NCI-H1092 (cell line): ENCODE measurements at places on chromosomes 3 and 15.

GRCh38 chr15:100559330-100559729, 30.6 kb upstream of the CERS3 start:
- no peak for DNase-seq

GRCh38 chr15:22992024-22992326, 11.8 kb upstream of the CYFIP1 start:
- DNase-seq: no peak

GRCh38 chr3:156643729-156644389, 30.5 kb upstream of the TIPARP start:
- DNase-seq: no peak

DNA sequence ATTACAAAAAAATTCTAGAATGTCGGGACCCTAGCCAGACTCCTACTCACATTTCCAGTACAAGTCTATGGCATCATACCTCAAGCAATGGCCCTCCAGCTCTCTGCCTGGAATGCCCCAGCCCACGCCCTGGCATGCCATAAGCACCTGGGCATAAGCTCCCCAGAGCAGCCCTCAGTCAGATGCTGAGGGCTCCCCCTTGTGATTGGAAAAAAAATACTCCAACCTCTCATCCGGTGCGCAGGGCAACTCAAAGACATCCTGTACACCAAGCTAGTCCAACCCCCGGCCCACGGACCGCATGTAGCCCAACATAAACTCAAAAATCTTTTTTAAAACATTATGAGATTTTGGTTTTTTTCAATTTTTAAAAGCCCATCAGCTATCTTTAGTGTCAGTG, 115.4 kb downstream of the NEK10 start:
- no peak for DNase-seq

- no peak for DNase-seq
These were observed 110.6 kb downstream of the ABI3BP start for GRCh38 chr3:100882571-100882984.

DNA sequence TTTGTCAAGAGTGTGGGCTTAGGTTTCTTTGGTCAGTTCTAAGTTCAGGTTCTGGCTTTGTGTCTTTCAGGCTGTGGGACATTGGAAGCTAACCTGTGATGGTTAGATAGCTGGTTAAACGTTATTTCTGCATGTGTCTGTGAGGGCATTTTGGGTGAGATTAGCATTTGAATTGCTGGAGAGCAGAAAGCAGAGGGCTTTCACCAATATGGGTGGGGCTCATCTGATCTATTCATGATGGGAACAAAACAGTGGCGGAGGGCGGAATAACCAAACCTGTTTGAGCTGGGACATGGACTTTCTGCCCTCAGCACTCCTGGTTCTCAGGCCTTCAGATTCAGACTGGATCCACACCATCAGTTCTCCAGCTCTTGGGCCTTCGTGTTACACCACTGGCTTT, 195.4 kb downstream of the KLF13 start:
- DNase-seq: no peak

- DNase-seq: no peak
These were observed 9.4 kb downstream of the NAA50 start for GRCh38 chr3:113736548-113737089.

- peak; percentile 30 for DNase-seq
These were observed 6.0 kb downstream of the MUC13 start for GRCh38 chr3:124928333-124929202.

- no peak for DNase-seq
These were observed 553.8 kb upstream of the SGO1 start for GRCh38 chr3:20739814-20740213.

GRCh38 chr3:133880287-133880686, 15.4 kb downstream of the RAB6B start:
- no peak for DNase-seq

- DNase-seq: no peak
These were observed 16.5 kb downstream of the KCTD6 start for GRCh38 chr3:58508437-58508836.

- peak; percentile 61 for DNase-seq
These were observed 478.7 kb downstream of the MFSD1 start for GRCh38 chr3:159280386-159281191.

DNA sequence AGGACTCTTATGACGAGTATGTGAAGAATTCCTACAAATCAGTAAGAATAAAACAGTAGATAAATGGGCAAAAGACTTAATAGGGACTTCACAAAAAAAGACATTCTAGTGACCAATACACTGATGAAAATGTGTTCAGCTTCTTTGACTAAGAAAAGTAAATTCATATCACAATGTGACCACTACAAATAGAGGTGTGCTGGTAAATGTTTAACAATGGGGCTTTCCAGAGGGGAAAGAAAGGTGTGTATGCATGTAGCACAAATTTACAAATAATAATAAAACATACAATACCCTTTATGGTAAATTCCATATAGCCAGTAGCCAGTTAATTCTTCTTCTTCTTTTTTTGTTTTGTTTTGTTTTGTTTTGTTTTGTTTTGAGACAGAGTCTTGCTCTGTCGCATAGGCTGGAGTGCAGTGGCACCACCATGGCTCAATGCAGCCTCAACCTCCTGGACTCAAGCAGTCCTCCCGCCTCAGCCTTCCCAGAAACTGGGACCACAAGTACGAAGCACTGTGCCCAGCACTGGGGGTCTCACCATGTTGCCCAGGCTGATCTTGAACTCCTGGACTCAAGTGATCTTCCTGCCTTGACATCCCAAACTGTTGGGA, 17.5 kb upstream of the NMD3 start:
- no peak for DNase-seq

DNA sequence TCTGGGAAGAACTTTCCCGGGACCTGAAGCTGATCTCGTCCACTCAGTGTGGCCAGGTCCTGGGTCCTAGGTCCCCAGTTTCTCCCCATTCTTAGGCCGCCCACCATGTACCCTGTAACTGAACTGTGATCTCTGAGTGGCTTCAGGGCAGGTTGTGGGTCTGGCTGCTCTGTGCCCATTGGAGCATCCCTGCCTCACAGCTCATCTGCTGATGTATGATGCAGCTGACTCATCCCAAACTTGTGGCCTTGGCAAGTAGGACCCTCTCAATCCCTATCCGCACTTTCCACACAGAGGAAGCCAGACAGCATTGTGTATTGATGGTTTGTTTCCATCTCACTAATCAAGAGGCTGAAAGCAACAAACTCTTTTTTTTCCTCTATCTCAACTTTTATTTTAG, 69.1 kb upstream of the XCR1 start:
- DNase-seq: no peak

DNA sequence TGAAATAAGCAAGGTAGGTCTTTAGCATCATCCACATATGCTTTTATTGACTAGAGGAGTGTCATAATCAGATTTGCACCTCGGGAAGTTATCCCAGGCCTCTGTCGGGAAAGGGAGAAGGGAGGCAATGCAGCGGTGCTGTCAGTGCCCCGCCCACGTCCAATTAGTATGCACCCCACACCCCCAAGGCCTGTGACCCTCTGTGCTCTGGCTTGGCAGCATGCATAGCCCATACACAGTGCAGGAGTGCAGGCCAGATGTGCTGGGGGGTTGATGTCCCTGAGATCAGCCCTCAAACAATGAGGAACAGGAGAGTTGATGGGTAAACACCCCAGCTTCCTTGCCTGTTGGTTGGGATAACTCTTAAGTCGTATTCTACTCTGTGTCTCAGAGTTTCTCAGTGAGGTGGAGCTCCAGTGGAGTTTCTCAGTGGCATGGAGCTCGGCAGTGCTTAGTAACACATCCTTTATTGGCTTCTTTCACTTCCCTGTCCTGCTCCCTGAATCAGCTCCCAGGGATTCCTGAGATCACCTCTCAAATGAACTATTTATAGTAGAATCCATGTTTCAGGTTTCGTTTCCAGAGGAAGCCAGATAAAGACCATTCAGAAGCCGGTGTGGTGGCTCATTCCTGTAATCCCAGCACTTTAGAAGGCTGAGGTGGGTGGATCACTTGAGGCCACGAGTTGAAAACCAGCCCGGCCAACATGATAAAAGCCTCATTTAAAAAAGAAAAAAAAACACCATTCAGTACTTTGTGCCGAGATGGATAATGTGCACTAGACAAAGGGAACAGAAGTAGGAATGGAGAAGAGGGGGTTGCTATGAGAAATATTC, 26.7 kb upstream of the NDUFB4 start:
- DNase-seq: no peak

DNA sequence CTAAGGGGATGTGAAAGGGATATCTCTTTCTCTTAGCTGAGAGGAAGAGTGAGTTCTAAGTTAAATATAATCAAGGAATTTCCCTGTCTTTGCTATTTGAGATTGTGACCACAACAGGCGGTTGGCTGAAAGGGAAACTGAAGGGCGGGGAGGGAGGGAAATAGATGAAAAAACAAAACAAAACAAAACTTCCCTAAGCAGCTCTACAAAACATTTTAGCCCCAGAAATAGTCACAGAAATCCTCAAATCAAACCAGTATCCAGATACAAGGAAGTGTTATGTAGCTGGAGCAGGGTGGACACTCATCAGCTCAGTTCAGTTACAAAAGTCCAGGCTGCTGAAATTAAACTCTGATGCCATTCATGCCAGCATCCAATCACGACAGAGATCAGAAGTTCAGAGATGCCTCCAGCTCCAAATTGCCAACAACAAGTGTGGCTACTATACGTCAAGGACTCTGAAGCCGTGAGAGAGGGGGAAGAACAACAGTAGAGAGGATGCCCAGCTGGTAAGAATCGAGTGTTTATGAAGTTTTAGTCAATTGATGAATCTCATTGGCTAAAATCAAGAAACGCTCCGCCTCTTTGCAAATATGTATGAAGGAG, 319 bp upstream of the TP63 start:
- DNase-seq: no peak

- DNase-seq: no peak
These were observed 4.0 kb upstream of the A4GNT start for GRCh38 chr3:138136201-138136600.

GRCh38 chr3:12947504-12948369, 106.4 kb upstream of the RPL32 start:
- DNase-seq: no peak

- DNase-seq: no peak
These were observed 8.9 kb downstream of the SEMA5B start for GRCh38 chr3:123018683-123019082.

- no peak for DNase-seq
These were observed 189.8 kb downstream of the KLF13 start for GRCh38 chr15:31516440-31516839.

DNA sequence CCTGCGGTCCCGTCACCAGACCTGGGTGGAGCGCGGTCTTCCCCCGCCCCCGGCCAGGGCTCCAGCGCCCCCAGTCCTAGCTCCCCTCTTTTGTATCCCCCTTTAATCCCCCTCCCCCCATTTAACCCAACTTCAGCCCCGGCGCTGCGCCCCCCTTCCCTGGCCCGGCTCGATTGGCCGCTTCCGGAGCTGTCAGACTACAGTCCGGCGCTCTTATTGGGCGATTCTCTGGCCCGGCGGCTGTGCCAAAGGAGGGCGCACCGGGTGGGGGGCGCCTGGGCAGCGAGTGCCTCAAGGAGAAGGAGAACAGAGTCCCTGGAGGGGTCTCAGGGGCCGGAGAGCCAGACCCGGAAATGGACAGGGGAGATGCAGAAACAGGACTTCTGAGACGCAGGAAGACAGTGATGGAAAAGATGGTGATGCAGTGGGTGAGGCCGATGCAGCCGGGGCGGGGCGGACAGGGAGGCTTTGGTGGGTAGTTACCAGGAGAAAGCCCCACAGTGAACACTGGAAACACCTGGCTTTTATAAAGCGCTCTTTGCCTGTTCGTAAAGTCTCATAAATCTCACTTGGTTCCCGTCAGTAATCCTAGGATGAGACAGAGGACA, 1.2 kb upstream of the ADCY5 start:
- no peak for DNase-seq

DNA sequence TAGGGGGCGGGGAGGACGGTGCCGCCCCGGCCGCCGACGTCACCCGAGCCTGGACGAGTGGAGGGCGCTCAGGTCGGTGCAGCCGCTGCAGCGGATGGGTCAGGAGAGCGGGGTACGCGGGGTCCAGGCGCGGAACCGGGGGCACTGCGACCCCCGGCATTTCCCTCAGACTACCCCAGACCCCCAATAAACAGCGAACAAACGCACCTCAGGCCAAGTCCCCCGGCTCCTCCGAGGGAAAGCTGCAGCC, 78.9 kb downstream of the IQSEC1 start:
- DNase-seq: no peak

DNA sequence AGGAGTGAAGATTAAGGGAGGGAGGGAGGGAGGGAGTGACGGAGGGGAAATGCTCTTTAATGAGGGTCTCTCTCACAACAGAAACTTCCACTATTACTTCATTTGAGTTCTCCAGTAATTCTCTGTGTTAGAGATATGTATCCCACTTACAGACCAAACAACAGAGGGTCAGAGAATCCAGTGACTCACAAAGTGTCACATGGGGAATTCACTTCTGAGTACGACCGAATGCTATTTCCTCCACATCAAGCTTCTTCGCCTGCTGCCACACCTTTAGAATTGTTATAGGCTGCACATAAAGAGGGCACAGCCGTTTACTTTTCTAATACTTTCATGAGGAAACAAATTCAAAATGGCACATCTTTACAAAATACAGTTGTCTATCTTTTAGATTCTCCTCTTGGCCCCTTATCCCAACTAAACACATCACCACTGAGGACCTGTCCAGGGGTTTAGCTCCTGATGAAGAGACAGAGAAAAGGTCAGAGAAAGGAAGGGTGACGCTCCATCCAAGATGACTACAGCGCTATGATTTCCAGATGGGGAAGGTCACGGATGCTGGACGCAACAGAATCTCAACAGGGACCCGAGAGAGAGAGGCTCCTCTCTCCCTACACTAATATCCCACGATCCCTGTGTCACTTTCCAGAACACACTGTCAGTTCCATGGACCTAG, 119.0 kb downstream of the XXYLT1 start:
- DNase-seq: no peak

- DNase-seq: no peak
These were observed 127.8 kb downstream of the ABI3BP start for GRCh38 chr3:100865442-100865841.

DNA sequence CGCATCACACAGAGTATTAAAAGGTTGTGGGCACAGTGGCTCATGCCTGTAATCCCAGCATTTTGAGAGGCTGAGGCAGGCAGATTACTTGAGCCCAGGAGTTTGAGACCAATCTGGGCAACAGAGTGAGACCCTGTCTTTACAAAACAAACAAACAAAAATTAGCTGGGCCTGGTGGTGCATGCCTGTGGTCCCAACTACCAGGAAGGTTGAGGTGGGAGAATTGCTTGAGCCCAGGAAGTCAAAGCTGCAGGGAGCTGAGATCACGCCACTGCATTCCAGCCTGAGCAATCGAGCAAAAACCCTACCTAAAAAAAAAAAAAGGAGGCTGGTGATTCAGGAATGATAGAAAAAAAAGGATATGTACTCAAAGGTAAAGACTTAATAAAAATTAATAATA, 28.2 kb upstream of the ST6GAL1 start:
- no peak for DNase-seq
